ENCODE measurements at places on chromosomes 11 and 22.

GRCh38 chr11:123799438-123799837 lies 6.7 kb downstream of the OR6M1 start:
- DNase-seq, result no peak

DNA sequence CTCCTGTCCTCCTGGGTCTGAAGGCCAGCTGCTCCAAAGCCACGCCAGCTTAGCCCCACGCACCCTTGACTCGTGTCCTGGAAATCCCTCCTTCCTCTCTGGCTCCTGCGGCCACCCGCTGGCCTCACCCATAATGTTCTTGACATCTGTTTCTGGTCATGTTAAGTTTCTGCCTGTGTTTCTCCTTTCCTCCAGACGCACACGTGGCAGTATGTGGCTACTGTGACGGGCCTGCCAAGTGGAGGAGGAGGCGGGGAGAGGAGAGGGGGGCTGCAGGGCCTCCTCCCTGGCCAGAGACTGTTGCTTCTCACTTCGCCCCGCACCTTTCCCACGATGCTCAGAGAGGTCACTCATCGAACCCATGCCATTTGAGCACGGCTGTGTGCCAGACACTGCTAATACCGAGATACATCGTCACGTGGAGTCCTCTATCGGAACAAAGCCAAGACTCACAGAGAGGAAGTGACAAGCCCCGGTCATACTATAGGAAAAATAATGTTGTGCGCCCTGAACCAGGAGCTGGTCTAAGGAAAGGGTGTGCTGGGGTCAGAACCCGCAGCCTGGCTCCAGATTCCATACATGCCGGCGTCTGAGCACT lies 11.5 kb downstream of the C1QTNF6 start:
- DNase-seq, result no peak

- no peak for DNase-seq
These were observed 248.1 kb downstream of the OPCML start for GRCh38 chr11:133284156-133284555.

DNA sequence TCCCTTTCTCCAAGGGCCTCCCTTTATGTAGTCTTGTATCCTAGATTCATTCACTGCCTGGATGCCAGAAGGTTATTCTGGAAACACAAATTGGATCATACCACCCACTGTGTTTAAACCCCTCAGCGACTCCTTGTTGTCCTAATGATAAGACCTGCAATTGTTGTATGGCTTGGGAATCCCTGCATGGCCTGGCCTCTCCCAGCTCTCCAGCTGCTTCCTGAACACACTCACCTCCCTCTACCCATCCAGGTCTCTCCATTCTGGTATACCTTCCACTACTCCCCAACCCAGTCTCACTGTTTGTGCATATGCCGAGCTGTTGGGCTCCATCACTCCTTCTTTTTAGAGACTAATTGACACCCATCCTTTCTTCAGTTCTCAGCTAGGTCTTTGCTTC lies 124.3 kb upstream of the ALX4 start:
- no peak for DNase-seq
